ENCODE measurements at places on chromosomes 6 and 20. TPM values are rescaled to one million over a fixed set of nuclear protein-coding genes. Genes with fewer than 3 reads are reported as not detected.
A peak's percentile ranks its signal among the peaks of the same experiment; 100 is the strongest.

DNA sequence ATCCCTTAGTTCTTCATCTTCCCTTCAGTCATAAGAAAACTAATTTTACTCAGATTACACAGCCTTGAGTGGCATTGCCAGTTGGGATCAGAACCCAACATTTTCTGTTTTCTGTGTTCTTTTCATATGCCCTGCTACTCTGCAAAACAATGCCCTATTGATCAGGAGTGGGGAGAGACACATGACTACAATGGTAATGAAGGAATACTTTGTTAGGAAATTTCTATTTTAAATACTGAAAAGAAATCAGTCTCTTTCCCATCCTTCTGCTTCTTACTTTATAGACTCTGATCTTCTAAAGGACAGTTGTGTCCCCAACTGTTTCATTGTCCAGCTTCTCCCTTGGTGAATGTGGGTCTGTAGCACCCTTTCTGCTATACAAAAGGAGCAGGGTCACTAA, 5.5 kb upstream of the PKIB start:
- DNase-seq = no peak

DNA sequence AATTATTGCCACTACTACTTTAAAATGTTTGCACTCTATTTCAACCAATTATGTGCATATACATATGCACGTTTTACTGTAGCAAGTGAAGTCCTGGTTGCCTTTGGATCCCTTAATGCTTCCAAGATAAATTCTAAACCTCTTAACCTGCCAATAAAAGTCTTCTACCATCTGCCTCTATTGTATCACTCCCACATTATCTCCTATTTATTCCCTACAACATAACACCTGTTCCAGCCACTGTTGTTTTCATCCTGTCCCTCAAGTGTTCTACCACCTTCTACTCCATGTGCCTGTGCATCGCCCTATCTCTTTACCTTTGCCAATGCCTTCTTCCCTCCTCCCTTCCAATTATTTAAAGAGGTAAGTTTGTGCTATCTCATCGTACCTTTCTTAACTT, 499.0 kb upstream of the RNF217 start:
- DNase-seq = no peak

DNA sequence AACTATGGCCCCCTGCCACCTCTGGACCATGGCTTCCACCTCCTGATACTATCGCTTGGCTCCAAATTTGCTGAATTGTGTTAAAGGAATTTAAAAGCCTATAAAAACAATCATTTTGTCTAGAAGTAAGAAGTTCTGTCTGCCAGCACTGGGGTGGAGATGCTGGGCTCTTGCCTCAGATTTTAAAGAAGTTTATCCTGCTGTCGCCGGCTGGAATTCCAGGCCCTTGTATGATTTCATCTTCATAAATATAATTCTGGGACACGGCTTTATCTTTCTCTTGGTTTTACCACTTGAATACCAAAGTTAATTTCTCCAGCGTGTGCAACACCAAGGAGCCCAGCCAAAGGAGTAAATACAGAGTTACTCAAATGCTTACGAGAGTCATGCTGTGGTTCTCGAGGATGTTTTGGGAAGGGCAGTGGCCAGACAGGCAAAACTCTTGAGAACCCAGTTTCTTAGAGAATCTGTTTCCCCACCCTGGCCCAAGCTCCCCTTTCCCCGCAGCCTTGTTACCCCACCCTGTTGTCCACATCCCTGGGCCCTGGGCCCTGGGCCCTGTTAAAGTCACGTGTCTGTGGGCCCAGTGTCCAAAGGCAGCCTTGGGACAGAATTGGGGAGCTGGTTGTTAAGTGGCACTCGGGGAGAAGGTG, 31.9 kb downstream of the C6orf89 start:
- no peak for DNase-seq

DNA sequence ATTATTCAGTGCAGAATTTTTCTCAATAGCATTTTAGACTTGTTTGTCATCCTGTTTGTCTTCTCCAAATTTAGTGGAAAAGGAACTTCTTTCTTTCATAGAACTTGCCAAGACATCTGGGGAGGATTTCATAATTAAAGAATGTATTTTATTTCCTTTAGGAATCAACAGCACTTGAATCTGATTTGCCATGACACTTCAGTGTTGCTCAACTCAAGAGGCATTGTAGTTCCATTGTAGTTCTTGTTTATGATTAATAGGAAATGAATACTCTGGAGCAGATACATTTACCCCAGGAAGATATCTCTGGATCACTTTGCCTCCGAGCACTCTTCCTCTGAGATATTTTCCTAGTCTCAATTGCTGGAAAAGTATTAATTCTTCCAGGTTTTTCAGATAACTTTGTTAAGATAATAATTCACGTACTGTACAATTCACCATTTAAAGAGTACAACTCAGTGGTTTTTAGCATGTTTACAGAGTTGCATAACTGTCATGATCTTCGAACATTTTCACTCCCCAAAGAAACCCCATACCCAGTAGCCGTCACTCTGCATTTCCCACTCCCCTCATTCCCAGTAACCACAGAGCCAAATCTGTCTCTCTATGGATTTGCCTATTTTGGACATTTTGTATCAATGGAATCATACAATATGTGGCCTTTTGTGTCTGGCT, 29.7 kb downstream of the AKAP12 start:
- DNase-seq = no peak

GRCh38 chr6:33298773-33299236, at the start of gene RGL2:
Gene RGL2, minus strand, starts transcription at chr6:33298942. Its CDS starts 332 bp downstream, at chr6:33298610.
- DNase-seq = no peak

- DNase-seq = no peak
Observed at GRCh38 chr6:8085053-8085511, 17.3 kb downstream of the EEF1E1 start.

DNA sequence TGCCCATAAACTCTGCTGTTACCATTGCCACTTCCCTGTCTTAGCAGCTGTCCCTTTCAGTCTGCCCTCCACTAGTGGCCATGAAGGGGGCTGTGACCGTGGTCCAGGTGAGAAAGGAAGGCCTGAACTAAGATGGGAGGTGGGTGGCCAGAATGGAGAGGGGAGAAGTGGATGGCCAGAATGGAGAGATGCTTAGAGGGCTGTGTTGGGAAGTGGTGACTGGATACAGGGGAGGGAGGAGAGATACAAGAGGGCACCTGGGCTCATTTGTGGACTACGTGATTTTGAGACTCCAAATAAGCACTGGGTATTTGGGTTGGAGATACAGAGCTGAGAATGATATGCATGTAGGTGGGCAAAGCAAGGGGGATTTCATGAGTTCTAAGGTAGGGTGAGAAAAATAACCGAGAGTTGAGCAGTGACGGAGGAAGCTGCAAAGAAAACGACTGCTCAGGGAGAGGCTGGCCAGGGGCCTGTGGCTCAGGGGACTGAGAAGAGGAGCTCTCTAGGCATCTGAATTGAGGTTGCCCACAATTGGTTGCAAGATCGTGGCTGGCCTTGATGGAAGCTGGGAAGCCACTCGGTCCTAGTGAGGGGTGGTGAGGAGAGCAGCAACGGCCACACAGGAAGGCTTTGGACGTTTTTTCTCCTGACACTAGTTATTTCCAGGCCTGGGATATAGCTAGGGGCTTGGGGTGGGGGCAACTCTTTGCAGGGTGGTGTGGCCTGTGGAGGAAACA, 36.9 kb downstream of the PANK2 start:
- no peak for DNase-seq

DNA sequence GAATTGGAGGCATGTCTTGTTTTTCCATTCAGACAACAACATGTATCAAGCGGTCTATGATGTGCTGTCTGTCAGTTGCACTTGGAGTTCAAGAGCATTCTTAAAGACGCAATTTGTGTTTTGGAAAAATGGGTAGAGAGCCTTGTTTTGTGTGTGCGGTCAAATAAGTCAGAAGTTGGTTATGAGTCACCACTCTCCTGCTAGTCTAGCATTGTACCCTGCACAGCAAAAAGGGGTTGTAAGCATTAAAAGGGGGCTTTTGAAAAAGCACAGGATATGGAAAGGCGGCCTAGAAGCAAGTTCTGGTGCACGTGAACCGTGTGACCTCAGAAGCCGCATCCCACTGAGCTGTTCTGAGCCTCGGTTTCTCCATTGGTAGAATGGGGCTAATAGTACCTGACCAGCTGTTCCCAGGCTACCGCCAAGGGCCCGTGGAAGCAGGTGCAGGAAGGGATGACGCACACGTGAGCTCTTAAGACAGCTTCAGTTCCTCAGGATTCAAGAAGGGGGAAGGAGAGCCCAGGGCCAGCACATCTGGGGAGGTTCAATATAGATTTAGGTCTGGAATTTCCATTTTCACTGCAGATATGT, 61.6 kb upstream of the SNX9 start:
- DNase-seq = no peak

GRCh38 chr6:146420255-146420654, 123.4 kb upstream of the RAB32 start:
- DNase-seq = no peak

DNA sequence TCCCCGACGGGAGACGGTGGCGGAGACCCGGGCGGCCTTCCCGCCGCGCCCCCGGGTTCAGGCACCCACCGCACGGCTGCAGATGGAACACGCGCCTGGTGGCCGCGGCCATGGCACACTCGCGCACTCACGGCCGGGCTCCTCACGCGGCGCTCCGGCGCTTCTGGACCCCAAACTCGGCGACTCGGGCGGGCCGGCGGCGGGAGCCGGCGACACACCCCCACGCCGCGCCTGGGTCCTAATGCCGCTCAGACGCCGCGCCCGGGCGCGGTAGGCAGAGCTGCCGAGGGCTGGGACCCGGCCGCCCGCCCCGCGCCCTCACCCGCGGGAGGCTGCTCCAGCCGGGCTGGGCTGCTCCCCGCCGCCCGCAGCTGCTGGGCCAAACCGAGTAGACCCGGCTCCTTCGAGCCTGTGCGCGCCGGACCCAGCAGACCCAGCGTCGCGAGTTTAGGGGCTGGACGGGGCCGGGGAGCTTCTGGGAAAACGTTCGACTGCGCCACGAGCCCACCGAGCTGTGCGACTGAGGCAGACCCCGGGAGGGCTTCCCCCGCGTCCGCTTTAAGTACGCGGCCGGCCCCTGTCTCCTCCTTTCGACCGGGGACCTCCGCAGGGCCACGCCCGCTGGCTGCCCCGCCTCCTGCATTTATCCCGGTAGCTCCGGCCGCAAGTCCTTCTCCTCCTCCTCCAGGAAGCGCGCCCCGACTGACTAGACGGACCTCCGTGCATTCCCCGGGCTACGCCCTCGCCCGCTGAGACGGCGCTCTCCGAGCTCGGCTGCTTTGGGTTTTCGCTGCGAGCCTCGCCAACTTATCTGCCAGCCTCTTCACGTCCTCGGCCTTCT, at the start of gene SLC4A11:
Gene SLC4A11, minus strand, starts transcription at position 165 of the 841 bp plus-strand sequence. Its CDS starts 53 bp downstream, at position 112.
- no peak for DNase-seq

- no peak for DNase-seq
Observed at GRCh38 chr6:120938164-120938875, 396.0 kb downstream of the TBC1D32 start.

- DNase-seq = no peak
Observed at GRCh38 chr6:113433335-113433991, 423.7 kb upstream of the MARCKS start.

DNA sequence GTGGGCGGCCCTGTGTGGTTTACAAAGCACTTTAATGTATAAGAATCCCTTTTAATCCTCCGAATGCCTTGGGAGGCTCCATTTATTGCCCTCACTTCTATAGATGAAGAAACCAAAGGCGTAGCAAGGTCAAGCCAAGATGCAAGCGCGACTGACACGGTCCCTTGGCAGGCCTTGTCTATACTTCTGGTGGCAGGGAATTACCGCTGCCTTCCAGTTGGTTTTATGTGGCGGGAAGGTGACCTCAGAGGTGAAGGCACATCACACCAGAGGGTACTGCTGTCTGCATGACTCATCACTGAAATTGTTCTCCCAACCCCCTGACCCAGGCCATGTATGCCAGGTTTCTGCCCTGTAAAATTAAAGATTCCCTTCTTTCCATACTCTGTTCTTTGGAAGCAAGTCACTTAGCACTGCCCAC, 36.1 kb upstream of the NAA20 start:
- DNase-seq = no peak

DNA sequence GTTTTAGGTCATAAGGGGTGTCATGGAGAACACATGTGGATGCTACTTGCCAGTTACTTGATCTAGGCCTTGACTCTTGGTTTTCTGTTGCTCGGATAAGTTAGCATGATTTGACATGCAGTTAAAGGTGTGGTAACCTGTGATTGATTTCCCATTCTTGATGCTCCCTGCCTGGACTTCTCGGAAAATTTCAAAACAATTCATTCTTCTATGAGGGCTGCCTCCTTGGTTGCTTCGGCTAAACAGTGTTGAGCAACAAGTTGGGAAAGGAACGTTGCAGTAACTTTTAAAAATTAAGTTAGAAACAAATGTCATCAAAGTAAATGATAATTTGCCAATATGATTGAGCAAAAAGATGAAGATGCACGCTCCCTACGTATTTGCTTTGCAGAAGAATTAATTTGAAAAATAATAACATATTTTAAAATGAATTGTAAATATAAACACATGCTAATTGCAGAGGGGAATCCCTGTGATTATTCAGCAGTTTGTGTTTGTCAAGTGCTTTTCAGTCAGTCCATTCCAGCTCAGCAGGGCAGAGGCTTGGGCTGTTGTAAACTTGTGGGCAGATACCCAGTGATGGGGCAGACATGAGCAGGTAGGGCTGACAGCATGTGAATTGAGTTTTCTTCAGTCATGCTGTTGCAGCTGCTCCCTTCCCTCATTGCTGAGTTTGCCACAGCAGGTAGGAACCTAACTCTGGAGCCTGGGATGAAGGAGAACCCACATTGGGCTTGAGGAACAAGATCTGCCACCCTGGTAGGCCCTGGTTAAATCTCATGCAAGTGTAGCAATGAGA, 110.2 kb downstream of the ESR1 start:
- DNase-seq = no peak

GRCh38 chr6:130120731-130121130, 102.0 kb downstream of the SAMD3 start:
- no peak for DNase-seq

- no peak for DNase-seq
Observed at GRCh38 chr6:129269076-129269475, 386.1 kb downstream of the LAMA2 start.

GRCh38 chr20:63441136-63442099, 31.0 kb downstream of the KCNQ2 start:
- DNase-seq = no peak

DNA sequence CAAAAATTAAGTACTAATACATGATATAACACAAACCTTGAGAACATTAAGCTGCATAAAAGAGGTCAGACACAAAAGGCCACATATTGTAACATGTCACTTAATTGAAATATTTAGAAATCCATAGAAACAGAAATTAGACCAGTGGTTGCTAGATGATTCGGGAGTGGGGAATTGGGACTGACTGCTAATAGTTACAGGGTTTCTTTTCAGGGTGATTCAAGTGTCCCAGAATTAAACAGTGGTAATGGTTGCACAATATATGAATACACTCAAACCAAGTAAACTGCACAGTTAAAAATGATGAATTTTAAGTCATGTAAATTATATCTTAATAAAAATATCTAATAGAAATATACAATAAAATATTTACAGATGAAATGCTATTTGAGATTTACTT, 174.5 kb downstream of the WDR27 start:
- no peak for DNase-seq

GRCh38 chr6:44921798-44922197, 406.3 kb upstream of the RUNX2 start:
- DNase-seq = no peak

- peak; percentile 71 for DNase-seq
Observed at GRCh38 chr6:160534050-160534696, 129.9 kb downstream of the LPA start.

GRCh38 chr20:63835021-63835858, 4.2 kb upstream of the ZBTB46 start:
- peak; percentile 61 for DNase-seq

Gene PLTP
- 54.9 TPM for polyA plus RNA-seq

Gene E2F3
- 1.4 TPM for polyA plus RNA-seq

Gene LAMA2
- 1.3 TPM for polyA plus RNA-seq

Gene OR2J3
- not detected for polyA plus RNA-seq

Gene HCRTR2
- polyA plus RNA-seq = not detected

Gene AVP
- polyA plus RNA-seq = 2.5 TPM

Gene REM1
- 0.24 TPM for polyA plus RNA-seq

Gene EPPIN
- polyA plus RNA-seq = not detected

Gene CCN2
- polyA plus RNA-seq = 16.7 TPM

Gene SLC32A1
- not detected for polyA plus RNA-seq

All from liver (tissue), 10 donors.